ENCODE measurements at places on chromosomes 3 and 15.

DNA sequence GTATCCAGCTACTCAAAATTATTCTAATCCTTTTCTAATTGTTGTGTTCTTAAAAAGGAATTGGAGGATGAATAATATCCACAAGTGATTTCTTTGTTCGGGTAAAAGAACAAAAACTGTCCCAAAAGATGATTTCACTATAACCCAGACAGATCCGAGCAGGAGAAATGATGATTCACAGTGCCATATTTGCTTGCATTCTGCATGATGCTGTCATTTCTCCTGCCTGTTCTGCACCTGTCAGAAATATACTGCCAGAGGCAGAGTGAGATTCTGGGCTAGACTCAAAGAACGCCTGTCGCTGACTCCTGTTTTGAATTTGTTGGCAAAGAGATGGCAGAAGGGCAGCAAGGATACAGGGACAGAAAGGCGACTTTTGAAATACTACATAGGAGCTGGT is 34.7 kb upstream of the SLC24A5 start:
- no peak for DNase-seq

GRCh38 chr15:69388260-69388705 is 25.9 kb upstream of the KIF23 start:
- DNase-seq, result no peak

DNA sequence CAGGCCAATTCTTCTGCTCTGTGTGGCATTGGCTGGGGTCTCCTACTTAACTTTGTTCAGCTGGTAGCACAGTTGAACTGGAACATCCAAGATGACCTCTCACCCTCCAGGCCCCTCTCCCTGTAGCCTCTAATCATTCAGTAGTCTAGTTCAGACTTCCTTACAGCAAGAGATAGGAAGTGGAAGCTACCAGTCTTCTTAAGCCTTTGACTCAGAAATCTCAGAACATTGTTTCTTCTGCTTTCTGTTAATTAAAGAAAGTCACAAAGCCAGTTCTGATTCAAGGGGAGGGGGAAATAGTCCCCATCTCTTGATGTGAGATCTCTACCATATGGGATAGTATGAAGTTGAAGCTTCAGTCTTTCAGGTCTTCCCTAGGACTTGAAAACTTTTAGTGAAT is 18.8 kb upstream of the SACM1L start:
- no peak for DNase-seq

DNA sequence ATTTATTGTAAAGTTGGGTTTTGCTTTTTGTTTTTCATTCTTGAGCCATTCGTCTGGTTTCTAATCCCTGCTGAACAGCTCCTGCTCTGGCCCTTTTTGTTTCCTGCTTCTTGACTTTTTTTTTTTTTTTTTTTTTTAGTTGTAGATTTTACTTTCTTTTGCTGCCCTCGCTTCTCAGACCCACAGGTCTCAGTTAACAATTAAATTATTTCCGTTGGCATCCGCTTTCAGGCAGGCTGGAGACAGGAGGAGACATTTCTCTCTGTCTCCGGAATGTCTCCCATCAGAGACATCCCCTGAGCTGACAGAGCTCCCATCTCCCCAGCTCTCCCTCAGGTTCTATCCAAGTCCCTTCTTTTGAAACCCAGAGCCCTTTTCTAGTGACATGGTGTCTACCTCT is 68.6 kb downstream of the SLC6A6 start:
- no peak for DNase-seq

GRCh38 chr15:51846463-51847230 is 17.2 kb downstream of the TMOD3 start:
- no peak for DNase-seq

GRCh38 chr15:72521682-72522081 is 47.6 kb downstream of the ARIH1 start:
- no peak for DNase-seq

- no peak for DNase-seq
Observed at GRCh38 chr3:111215481-111215880, 143.9 kb downstream of the NECTIN3 start.

GRCh38 chr3:67712259-67712658 is 57.8 kb upstream of the SUCLG2 start:
- DNase-seq, result no peak

- no peak for DNase-seq
Observed at GRCh38 chr3:126658584-126658983, 3.7 kb upstream of the TXNRD3 start.

GRCh38 chr15:76260246-76260938 is 50.9 kb downstream of the ETFA start:
- no peak for DNase-seq
